ENCODE measurements at places on chromosomes 1 and 21. TPM values are rescaled to one million over a fixed set of nuclear protein-coding genes. Genes with fewer than 3 reads are reported as not detected.

Gene UBL4B
- polyA plus RNA-seq = not detected

Gene EFNA3
- 5.7 TPM for polyA plus RNA-seq

DNA sequence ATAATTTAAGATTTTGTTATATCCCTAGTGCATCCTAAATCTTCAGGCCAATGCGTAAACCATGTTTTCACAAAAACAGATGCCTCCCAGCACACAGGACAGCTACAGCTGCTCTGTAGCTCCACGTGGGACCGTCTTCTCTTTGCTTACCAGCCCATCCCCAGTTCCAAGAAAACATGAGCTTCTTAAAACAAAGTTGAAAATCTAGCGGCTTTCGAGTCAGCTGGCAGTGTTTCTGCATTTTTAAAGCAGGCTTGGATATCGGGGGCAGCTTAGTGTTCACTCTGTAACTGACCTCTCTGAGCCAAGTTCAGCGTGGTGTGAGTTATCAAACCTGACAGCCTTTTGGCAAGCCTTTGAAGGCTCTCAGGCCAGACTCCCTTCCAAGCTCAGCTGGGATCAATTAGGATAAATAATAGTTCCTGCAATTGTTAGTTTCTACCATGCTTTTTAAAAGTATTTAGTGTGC, 881.5 kb downstream of the LTN1 start:
- DNase-seq = no peak

DNA sequence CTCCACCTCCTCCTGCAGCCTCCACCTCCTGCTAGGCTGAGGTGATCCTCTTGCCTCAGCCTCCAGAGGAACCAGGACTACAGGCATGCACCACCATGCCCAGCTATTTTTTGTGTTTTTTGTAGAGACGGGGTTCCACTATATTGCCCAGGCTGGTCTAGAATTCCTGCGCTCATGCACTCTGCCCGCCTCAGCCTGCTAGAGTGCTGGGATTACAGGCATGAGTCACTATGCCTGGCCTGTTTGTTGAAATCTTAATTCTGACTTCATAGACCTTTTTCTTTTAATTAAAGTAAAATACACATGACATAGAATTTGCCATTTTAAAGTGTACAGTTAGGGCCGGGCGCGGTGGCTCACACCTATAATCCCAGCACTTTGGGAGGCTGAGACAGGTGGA, 42.7 kb downstream of the FAAP20 start:
- DNase-seq = no peak

DNA sequence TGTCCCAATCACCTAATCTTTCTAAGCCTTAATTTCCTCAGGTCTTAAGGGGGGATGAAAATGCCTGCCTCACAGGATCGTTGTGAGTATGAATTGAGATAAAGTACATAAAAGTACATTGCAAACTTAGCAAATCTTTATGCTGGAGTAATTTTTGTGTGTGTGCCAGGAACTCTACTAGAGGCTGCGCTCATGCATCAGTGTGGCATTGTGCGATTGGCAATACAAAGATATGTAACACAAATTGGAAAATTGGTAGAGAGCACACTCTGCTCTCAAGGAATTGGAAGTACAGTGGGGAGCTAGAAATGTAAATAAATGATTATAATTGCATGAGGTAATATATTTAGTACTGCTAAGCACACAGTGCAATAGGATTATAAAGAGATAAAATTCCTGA, 398.3 kb downstream of the DUSP10 start:
- no peak for DNase-seq

GRCh38 chr1:203478986-203479385, 3.4 kb downstream of the PRELP start:
- no peak for DNase-seq

DNA sequence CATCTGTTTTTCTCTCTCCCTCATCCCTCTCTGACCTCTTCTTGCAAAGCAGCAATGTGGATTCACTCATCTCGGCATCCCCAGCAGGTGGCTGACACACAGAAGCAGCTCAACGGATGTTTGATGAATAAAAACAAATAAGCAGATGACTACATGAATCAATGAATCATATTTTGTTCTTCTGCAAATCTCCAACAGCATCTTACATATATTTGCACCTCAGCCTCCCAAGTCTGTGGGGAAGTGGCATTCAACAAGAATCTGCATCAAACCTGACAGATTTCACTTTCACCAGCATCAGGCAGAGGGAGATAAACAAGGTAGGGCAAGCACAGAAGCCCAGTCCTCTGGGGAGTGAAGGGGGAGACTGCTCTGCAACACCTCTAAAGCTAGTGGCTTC, 34.0 kb downstream of the CAPN8 start:
- no peak for DNase-seq

Gene RUNX3
- 0.22 TPM for polyA plus RNA-seq

GRCh38 chr1:20255666-20256065, 35.0 kb upstream of the VWA5B1 start:
- DNase-seq = no peak

DNA sequence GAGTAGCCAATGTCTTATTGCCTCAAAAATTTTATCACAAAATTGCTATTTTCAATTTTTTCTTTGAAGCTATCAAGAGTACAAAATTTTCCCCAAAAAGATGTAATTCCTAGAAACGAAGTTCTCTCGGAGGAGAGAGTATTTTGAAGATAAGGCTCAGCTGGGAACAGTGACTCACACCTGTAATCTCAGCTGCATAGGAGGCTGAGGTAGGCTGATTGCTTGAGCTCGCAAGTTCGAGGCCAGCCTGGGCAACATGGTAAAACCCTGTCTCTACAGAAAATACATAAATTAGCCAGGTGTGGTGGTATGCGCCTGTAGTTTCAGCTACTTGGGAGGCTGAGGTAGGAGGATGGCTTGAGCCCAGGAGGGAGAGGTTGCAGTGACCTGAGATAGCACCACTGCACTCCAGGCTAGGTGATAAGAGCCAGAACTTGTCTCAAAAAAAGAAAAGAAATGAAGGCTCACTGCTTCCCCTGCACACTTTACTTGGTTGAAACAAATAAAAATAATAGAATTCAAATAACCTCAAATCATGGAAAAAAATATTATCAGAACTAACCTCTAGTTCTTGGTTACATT, 22.2 kb downstream of the TUT4 start:
- DNase-seq = no peak

Gene CLDN17
- polyA plus RNA-seq = not detected

Gene SPAG17
- polyA plus RNA-seq = not detected

DNA sequence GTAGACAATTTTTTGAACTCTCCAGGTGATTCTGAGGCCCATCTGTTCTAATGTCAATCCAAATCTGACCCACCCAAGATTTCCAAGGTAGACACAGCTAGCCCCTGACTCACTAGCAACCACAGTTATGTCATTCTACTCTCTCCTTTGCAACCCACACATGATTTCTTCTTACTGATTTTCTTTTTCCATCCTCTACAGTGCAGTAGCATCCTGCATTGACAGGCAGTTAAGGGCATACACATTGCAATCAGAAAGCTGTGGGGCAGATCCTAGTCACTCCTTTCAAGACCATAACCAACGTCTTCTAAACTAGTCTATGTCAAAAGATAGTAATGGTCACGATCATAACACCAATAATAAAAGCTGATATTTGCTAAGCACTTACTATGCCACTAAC, 54.2 kb downstream of the JAK1 start:
- no peak for DNase-seq

Gene BPNT1
- 33.6 TPM for polyA plus RNA-seq

GRCh38 chr1:11842154-11843041, 5.2 kb downstream of the NPPA start:
- peak; percentile 92 for DNase-seq

GRCh38 chr1:233790662-233791371, 113.7 kb upstream of the SLC35F3 start:
- peak; percentile 43 for DNase-seq

- DNase-seq = no peak
Measured at GRCh38 chr1:245288796-245289195, 134.0 kb downstream of the KIF26B start.

GRCh38 chr1:11730429-11730891, 5.5 kb upstream of the AGTRAP start:
- no peak for DNase-seq

GRCh38 chr1:44505210-44505993, 100.3 kb downstream of the RNF220 start:
- no peak for DNase-seq

GRCh38 chr21:39647476-39647875, 34.7 kb downstream of the B3GALT5 start:
- DNase-seq = no peak

GRCh38 chr1:71834601-71835441, 447.5 kb downstream of the NEGR1 start:
- no peak for DNase-seq

DNA sequence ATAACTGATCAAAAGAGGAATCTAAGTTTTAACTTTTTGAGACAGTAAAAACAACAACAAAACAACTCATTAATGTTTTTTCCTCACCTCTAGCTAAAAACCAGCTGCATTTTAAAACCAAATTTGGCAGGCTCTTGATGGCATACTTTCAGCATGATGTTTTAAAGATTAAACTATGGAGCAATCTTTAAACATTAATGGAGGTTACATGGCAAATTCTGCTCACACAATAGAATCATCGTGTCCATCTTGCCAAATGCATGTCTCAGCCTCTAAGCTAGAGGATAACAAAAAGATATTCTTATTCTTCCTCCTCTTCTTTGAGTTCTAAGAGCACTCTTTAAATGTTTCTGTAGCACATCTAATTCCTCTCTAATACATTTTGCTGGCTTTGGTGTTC, 579.8 kb upstream of the PKN2 start:
- no peak for DNase-seq

- no peak for DNase-seq
Measured at GRCh38 chr1:205842229-205842628, 7.7 kb downstream of the PM20D1 start.

- peak; percentile 53 for DNase-seq
Measured at GRCh38 chr1:156247460-156248322, at the start of gene PAQR6. Gene PAQR6, minus strand, starts transcription at chr1:156248056. Its CDS starts 1,325 bp downstream, at chr1:156246731.

Gene PEA15
- polyA plus RNA-seq = 35.2 TPM

Gene HSD11B1
- polyA plus RNA-seq = not detected

- DNase-seq = no peak
Measured at GRCh38 chr1:173527151-173527826, 50.2 kb downstream of the PRDX6 start.

Gene PLPPR4
- polyA plus RNA-seq = not detected

DNA sequence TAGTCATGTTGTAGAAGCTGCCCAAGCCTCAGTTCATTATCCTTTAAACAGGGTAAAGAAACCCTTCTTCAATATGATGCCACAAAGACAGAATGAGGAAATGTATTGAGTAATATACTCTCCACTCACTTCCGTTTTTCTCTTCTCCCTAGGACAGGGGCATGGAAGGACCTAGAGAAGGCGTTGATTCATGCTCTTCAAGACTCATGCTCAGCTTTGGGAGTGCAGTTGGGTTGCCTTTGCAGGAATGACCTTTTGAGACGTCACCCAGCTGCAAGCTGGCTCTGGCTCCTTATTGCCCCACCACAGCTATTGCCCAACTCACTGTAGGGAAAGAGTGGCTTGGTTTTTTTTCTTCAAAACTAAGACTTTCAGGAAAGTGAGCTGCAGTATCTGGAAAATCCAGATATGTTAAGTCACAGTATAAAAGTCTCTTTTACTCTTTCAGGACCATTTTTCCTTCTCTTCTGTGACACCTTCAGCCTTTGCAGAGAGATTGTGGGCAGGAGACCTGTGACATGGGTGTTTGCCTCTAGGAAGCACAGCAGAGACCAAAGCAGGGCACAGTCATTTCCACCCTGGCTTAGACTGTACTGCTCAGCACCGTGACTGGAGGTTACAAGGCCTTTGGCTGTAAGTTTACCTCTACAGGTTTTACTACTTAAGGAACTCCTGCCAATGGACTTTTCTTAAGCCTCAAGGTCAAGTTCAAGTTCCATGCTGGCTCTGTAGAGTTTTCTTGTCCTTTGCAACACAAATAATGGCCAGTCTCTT, 39.5 kb downstream of the XCL2 start:
- DNase-seq = no peak

Gene AIRE
- not detected for polyA plus RNA-seq

DNA sequence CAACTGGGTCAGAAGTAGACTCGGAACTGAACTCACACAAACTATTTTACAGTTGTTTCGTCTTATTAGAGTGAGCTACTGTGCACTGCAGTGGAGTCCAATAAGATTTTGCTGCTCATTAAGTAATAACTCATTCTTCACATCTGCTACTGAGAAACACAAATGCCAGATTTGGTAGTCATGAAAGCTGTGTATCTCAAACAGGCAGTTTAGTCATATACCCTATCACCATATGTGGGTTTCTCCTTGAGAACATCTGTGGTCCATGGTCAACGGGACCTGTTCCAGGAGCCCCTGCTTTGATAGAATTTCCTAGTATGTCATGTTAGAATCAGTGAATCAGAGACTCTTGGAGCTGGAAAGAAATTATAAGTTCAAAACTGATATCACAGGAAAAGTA, 60.4 kb downstream of the ALG14 start:
- no peak for DNase-seq

All from HepG2 (cell line).